ENCODE measurements at places on chromosomes 1 and 21.

- DNase-seq = no peak
Measured at GRCh38 chr21:26194811-26195251, 24.3 kb upstream of the APP start.

DNA sequence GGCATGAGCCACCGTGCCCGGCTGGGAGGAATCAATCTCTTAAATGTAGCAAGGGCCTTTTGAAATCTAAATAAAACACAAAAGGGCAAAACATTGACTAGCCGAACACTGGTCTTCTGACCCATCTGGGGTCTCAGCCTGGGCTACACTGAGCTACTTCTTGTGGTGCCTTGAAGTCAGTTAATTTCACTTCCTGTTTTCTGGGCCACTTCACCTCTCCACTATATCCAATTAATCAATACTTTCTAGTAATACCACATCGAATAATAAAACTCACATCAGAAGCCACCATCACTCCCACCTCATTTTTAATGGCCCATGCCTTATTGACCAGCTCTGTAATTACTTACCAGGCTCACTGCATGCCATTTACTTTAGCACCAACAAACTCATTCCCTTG is 138.0 kb upstream of the SAMSN1 start:
- DNase-seq = no peak

- DNase-seq = no peak
Measured at GRCh38 chr1:230285351-230285750, 140.8 kb downstream of the PGBD5 start.

DNA sequence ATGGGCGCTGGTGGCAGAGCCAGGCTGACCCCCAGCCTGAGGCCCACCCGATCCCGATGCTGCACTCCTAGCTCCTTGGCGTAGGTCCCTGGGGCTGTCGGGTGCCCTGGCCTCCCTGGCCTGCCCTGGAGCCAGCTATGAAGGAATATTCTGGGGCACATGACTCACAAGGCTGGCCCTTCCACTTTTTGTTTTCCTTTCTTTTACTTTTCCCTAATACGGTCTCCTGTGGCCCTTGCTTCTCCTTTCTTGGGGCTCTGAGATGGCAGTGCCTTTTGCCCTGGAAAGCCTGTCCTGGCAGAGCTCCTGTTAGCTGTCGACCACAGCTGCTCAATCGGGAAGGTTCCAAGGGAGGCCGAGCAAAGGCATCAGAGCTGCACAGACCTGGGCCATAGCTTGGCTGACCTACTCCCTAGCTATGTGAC is 22.1 kb downstream of the ARHGEF10L start:
- no peak for DNase-seq

GRCh38 chr1:232909752-232910151 is 40.7 kb upstream of the NTPCR start:
- DNase-seq = no peak

DNA sequence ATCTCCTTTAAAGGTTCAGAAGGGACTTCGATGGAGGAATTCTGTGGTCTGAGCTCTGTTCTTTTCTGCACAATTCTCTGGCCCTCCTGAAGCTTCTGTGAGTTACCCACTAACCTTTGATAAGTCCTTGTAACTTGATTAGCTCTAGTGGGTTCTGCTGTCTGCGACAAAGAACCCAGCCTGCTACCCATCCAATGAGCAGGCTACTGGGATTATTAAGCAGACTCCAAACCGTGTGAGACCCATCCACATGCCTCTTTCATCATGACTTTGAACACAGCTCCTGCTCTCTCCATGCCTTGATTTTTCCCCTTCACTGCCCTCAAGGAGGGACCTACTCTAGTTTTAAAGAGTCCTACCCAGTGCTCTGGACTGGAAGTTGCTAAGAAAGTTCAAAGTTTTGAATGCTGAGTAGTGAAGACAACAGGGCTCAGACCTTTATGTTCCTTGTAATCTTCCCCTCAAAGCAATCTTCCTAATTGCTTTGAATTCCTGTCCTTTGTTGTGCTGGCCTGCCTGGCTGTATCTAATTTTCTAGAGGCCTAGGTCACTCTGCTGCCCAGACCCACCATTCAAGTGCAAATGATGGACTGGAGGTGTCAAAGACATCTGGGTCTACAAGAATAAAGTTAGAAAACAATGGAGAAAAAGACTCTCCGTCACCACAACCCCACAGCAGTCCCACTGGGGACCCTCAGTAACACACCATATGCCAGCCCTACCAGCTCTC is 146.9 kb downstream of the RHOU start:
- no peak for DNase-seq

- no peak for DNase-seq
Measured at GRCh38 chr21:43664358-43664757, 5.0 kb downstream of the RRP1B start.

GRCh38 chr1:16187748-16188401 is 24.6 kb downstream of the ARHGEF19 start:
- no peak for DNase-seq

- DNase-seq = no peak
Measured at GRCh38 chr1:205188596-205188995, 22.9 kb downstream of the DSTYK start.

GRCh38 chr1:43134640-43135039 is 37.5 kb downstream of the EBNA1BP2 start:
- no peak for DNase-seq

GRCh38 chr1:24960071-24960801 is 30.2 kb upstream of the RUNX3 start:
- no peak for DNase-seq

DNA sequence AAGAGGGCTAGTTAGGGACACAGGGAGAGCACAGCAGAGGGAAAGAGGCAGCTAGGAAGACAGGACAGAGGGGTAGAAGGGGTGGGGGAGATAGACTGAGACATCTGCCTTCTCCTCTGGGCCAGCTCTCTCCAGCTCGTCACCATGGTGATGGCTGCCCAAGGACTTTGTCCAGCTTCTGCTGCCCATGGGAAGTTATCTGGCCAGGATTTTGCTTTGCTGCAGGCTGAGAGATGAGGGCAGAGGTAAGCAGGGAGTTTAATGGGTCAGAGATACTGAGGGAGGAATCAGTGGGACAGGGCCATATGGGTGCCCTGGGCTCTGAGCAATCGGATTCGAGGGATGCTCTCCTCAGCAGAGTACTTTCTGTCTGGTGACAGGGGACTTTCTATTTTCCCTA is 34.5 kb upstream of the GPR37L1 start:
- no peak for DNase-seq

DNA sequence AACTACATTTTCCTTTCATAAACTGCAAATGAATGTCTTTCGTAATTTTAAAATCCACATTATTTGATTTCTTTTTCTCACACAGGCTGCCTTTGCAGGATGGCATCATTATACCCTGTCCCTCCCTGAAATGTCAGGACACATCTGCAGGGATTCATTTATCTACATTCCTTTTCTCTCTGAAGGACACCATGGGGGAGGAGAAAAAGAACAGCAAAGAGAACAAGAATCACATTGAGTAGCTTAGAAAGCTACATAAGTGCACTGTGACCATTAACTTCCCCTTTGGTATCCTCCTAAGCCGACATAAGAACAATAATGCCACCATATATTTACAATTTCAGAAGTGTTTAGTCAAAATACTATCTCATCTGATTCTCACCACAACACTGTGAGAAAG is 129.5 kb downstream of the PIGK start:
- DNase-seq = no peak

GRCh38 chr1:110328274-110328673 is 10.9 kb upstream of the RBM15 start:
- no peak for DNase-seq

GRCh38 chr21:42308161-42308913 is 6.9 kb downstream of the TFF3 start:
- DNase-seq = no peak

- no peak for DNase-seq
Measured at GRCh38 chr1:2049225-2049717, 940 bp upstream of the PRKCZ start.

DNA sequence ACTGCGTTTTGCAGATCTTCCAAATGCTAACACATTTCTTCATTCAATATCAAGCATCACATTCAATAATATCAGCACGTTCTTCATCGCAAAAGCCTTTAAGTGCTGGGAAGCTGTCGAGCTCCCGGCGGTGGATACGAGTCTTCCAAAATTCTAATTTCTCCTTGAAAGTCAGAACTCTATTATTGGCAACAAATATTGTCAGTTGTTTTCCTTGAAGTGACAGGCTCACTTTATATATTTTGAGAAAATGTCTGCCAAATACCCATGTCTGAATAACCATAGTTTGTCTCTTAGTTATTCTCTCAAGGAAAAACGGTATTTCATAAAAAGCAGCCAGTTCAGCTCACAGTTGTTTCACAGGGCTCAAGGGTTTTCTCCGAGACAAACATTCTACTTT is 226.2 kb upstream of the C1orf174 start:
- no peak for DNase-seq

DNA sequence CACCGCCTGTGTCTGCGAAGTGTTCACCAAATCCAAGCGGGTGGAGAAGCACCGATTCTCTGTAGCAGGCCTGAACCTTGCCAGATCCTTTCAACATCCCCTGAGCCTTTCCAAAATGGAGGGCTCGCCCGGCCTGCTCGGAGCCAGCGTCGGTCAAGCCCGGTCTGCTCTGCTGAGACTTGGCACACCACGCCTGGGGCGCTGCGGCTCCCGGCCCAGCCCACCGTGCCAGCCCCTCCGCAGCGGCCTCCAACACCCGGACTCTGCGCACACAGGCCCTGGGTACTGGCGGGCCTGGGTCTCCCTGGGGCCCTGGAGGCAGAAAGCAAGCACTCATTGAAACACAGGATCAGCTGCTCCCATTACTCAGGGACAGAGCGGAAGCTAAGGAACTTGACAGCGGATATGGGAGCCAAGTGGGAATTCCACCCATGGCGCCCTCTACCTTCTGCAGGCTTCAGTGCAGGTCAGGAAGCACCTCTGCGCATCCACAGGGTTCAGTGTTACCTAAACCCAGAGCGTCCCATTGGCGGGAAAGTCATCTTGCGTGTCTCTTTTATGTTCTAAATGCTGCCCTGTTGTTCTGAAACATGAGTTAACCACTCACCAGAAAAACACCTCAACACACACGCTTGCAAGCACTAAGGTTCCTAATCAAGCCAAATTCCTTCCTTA is 159.9 kb downstream of the ZBTB18 start:
- DNase-seq = no peak

DNA sequence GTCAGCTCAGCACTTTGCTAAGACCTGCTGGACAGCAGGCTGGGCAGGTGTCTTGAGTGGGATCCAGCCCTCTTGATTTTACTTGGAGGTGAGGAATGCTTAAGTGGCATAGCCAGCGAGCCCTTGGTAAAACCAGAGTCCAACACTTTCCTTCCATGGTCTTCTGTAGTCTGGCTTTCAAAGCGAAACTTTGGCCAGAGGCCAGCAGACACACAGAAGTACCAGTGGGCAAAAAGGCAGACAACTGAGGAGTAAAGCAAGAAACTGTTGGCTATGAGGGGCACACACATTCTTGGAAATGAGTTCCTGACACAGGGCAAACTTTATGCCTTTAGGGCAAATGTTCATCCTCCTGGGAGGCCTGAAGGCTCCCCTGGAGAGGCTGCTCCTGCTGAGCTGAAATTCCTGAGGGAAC is 281.0 kb upstream of the POU3F1 start:
- no peak for DNase-seq

DNA sequence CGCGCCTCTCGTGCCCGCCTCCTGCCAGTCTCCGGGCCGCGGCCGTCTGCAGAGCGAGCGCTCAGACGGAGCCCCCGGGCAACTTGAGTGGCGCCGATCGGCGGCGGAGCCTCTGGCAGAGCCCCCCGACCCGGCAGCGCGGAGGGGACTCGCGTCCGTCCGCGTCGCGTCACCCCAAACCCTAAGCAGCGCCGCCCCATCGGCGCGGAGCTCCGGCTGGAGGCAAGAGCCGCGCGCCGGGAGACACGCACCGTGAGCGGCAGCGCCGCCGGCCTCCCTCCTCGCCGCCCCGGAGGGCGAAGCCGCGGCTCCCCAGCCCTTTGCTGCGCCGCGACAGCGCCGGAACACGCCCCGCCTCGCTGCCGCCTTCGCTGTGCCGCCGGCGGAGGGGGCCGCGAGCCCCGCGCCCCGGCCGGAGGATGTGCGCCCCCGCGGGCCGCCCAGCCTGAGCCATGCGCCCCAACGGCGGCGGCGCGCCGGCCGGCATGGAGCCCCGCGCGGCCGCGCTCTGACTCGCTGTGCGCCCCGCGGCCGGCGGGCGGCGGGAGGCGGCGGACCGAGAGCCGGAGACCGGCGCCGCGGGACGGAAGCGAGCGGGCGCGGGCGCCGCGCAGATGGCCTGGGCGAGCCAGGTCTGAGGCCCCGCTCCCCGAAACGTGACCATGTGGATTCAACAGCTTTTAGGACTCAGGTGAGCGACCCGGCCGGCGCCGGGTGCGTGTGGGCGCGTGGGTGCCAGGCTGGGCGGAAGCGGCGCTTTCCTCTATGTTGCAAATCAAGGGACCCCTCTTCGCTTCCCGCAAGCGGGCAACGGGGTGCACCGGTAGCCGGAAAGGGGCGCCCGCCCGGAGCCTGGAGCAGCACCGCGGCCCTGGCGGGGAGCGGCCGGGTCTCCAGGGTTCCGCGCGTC is 610 bp downstream of the AJAP1 start:
- DNase-seq = no peak

- no peak for DNase-seq
Measured at GRCh38 chr1:41957568-41957967, 38.8 kb upstream of the HIVEP3 start.

DNA sequence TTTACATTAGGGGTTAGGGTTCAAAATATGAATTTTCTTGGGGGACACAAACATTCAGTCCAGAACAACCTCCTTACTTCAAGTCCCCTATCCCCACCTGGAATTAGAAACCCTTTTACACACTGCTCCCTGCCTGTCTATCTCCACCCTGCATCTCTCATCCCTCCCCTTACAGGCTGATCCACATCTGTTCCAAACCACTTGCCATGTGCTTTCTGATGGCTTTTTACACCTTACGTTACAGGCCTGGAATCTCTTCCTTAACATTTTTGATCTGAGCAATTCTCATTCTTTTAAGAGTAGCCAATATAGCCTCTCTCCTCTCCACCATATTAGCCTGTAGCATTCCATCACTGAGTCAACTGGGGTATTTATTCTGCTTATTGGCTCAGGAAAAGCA is 122.0 kb downstream of the PTBP2 start:
- DNase-seq = no peak

DNA sequence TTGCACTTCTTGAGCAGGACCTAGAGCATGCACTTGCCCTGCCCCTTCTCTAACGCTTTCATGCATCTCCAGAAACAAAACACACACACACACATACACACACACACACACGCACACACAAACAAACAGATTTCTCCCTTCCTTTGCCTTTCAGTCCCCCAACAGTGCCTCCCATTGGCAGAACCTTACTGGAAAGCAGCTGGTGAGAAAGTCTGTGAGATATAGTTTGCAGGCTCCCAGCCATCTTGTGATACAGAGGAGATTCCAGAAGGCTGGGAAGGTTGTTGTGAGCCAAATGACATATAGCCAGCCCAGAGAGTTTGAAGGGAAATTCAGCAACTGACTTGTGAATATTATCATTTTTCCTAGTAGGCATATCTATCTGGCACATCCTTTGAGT is 35.9 kb upstream of the ZRANB2 start:
- DNase-seq = no peak

GRCh38 chr1:115313182-115313581 is 24.9 kb downstream of the NGF start:
- DNase-seq = no peak

Measured in SIG-M5 (cell line).